ENCODE measurements at places on chromosomes 3 and 15.
A peak's percentile ranks its signal among the peaks of the same experiment; 100 is the strongest.

DNA sequence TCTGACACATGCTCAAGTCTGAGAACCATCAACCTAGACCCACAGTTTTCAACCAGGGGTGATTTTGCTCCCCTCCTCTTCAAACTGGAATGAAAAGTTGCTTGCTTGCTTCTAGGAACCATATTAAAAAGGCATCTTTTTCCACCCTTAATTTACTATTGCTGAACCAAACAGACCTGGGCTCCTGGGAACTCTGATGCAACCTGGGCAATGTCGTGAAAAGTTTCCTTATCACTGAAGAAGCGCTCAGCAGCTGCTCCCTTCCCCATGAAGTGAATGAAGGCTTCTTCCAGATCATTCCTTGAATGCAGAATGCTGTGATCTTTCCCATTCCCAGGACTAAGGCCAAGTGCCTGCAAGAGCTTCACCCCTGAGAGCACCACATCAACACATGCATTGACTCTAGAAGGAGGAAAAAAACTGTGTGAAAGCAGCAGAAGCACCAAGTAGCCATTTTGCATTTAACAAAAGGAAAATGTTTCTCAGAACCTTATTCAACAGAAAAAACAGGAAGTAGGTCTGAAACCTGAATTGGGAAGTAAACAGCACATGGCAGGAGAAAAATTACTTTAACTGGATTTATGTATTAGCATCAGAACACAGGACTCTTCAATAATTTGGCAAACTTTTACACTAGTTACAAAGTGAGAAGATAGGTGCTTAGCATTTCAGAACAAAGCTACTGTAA is 8.7 kb downstream of the ADPGK start:
- no peak for DNase-seq

DNA sequence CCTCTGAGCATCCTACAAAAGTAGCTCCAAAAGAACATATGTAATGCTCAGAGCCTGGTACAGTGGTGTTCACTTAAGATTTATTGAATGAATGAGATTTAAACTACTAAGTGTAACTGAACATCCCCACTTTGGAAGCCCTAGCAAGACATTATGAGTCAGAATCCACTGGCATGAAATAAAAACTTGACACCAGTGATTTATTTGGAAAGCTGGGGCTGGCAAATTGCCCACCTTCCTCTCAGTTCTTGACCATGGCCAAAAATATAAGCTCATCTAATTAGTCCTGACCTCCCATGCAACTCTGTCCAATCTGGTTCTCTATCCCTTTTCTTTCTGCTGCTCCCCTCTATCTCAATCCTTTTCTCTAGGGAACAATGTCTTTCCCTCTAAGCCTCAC is 418.0 kb downstream of the PLCL2 start:
- no peak for DNase-seq

DNA sequence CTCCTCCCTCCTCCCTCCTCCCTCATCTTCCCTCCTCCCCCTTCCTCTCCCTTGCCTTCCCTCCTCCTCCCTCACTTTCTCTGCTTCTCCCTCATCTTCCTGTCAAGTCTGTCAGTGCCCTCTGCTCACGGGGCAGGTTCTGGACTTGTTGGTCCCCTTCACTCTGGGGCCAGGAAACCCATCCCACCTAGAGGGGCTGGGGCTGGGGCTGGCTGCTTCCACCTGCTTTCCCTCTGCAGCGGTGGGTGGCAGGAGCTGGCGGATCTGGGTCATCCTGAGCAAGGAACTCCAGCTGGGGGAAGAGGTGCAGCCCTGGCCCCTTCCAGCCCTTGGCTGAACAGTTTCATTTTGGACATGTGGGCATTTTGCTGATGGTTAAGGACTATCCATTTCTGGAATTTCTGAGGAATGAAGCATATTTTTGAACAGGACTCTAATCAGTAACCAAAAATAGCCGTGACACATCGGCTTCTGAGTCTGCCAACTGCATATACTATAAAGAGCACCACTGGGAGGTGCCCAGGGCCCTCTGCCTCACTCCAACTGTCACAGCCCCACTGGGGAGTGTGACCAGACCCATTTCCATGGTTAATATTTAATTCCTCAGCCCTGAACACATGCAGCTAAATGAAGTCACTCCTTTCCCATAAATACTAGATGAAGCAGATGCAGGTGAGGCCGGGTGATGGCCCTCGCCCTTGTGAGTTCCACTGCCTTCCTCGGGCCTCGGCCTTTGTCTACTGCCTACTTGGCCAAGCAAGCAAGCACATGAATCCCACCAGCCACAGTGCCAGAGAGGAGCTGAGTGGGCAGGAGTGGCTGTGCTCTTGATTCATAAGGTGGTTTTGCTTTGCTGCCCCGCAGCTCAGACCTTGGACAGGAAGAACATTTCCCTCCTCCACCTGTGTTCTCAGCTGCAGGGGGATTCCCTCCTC is 39.8 kb downstream of the CHDH start:
- DNase-seq, result no peak

- no peak for DNase-seq
These were observed 11.9 kb upstream of the LRTM1 start for GRCh38 chr3:54939557-54940300.

GRCh38 chr3:10563396-10563795 is 58.0 kb upstream of the ATP2B2 start:
- no peak for DNase-seq

GRCh38 chr3:174540116-174540908 is 318.8 kb upstream of the NAALADL2 start:
- DNase-seq, result no peak

DNA sequence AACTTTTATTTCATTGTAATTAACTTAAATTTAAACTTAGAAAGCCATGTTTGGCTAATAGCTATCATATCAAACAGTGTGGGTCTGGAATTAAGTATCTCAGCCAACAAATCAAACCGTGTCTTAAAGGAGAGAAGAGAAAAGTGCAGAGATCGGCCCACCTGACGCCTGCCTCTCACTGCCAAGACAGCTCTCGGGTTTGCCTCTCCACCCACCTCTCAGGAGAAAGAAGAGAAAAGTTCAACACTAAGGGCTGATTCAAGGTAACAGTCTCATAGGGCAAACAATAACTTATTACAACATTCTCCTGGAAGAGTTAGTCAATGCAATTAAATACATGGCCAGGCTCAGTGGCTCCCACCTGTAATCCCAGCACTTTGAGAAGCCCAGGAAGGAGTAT is 64.8 kb upstream of the PRR20G start:
- DNase-seq, result no peak

DNA sequence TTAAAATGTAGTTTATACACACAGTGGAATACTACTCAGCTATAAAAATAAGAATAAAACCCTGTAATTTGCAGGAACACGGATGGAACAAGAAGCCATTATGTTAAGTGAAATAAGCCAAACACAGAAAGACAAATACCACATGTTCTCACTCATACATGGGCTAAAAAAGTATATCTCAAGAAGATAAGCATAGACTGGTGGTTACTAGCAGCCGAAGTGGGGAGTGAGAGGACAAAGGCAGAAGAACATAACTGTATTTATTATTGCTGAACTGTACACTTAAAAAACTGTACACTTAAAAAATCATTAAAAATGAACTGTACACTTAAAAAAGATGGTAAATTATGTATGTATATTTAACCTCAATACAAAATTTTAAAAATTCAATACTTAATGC is 11.0 kb downstream of the UBE3A start:
- DNase-seq, result no peak

- DNase-seq, result peak; percentile 99
These were observed at the start of gene OXSR1 for GRCh38 chr3:38164952-38165721. Gene OXSR1 (plus strand): TSS chr3:38165537. CDS start chr3:38165877, 340 bp downstream.

DNA sequence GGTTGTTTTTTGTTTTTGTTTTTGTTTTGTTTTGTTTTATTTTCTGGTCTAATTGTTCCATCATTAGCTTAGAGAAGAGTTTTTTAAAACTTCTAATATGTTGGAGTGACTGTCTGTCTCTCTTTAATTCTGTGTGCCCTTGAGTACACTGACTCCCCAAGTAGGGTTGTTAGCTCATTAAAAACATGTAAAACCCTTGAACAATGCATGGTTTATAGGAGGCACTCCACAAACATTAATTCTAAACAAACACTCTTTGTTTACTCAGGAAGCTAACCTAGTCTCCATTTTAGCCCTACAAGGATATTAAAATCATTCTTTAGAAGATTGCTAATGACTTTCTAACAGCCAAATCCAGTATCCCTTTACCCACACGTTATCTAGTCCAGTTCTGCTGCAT is 100.5 kb downstream of the CGGBP1 start:
- no peak for DNase-seq

DNA sequence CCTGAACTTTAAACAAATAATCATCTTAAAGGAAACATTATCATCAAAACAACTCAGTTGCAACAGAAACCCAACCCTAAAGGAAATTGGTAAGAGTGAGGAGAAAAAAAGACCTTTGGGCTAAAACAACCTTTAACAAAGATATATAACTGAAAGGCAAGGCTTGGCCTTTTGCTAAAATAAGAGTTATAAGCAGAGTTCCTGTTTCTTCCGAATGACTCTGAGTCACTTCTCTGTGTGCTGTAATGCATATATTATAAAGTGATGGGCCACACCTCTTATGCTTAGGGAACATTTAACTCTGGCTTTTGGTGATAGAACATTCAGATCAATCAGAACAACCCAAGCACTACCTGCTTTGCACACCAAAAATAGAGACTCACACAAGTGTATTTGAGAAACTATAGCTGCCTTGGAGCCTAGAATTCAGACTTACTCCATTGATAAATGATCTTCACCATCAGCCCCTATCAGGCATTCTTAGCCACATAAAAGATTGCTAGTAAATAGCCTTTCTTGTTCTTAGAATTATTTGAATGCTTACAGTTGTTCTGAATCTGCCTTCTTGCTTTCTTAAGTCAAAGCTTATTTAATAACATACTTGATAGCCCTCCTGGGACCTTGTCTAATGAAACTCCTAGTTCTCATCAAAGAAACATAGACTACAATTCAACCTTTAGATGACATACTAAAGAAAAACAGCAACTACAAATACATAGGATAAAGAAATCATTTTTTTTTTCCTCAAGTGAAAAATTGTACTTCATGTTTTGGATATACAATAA is 294.2 kb upstream of the SEMA6D start:
- no peak for DNase-seq

- peak; percentile 34 for DNase-seq
These were observed 3.6 kb downstream of the HGD start for GRCh38 chr3:120678331-120678947.

DNA sequence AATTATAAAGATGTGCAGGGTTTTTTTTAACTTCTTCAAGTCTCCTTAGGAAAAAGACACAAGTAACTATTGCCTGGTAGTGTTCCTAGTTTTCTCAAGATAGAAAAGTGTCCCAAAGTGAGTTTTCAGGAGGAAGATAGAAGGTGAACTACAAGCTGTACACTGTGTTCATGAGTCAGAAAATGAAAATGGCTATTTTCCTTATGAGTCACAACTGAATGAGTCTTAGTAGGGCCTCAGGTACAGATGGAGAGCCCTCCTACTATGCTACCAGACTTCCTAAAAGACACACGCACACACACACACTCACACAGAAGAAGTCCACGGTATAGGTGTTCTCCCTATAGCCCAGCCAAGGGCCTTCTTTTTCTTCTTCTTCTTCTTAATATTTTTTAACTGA is 3.1 kb downstream of the MYO1E start:
- no peak for DNase-seq

- no peak for DNase-seq
These were observed 28.8 kb downstream of the CD47 start for GRCh38 chr3:108062051-108062450.

DNA sequence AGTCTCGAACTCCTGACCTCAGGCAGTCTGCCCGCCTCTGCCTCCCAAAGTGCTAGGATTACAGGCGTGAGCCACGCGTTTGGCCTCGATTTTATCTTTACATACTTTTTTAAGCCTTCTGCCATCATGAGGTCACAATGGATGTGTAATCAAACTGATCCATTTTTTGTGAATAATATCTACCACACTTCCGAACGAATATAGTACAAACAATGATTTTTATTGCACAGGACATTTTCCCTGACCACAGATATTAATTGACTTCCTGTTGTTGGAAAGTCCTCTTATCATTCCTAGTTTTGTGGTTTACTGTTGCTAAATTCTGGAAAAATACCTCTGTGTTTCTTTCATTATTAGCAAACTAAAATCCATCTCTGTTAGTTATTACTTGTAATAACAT is 68.9 kb downstream of the MINDY2 start:
- DNase-seq, result no peak

DNA sequence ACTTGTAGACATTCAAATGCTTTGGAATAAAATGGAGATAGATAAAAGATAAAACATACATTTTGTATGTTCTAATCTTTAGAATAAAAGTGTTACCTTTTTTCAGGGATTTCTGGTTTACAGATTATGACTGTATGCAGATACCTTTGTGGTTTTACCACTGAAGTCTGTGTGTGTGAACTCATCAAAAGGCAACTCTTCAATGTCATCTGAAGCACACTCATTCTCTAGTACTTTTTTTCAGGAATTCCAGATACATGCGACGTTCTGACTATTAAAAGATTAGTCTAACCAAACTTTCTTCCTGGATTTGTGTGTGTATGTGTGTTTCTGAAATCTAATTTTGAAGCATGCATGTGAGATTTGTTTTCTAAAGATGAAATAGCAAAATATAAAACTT is 188.6 kb downstream of the NLGN1 start:
- no peak for DNase-seq

GRCh38 chr3:126418661-126419131 is 24.0 kb downstream of the CFAP100 start:
- no peak for DNase-seq

DNA sequence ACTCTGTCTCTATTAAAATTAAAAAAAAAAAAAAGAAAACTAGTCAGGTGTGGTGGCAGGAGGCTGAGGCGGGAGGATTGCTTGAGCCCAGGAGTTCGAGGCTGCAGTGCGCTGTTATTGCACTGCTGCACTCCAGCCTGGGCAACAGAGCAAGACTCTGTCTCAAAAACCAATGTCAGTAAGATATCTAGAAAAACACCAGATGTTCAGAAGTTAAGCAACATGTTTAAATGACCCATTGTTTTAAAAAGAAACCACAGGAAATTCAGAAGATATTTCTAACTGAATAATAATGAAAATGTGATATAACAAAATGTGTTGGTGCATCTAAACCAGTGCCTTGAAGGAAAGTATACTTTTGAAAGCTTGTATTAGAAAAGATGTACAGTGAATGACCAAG is 203.4 kb upstream of the CGNL1 start:
- no peak for DNase-seq

DNA sequence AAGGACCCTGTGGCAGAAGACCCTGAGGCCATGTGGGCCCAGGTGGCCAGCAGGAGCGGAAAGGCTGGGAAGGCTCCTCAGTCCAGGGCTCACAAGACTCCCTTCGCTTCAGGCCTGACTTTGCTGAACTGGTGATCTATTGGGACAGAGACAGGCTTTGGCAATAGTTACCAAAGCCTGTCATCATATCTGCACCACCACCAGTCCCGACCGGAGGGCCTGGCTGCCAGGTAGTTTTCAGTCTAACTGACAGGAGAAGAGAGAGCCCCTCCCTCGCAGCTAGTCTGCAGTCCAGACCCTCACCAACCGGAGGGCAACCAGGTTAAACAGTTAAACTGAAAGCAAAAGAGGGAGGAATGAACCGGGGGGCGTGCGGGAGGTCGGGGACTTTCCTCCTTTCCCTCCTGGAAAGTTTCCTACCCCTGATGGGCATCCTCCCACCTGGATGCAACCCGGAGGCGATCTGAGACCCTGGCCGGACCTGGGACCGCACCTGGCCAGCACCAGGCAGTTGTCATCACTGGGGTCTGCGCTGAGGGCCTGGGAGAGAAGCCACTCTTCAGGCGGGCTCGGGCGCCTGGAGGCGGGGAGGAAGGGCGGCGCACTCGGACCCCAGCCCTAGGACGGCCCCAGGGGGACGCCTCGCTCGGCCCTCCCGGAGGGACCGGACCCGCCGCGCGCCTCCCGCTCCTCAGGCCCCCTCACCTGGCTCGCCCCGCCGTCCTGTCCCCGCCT is 435 bp downstream of the RAB27A start:
- DNase-seq, result no peak

Measured in epithelial cell of prostate (primary cell).